ENCODE measurements at places on chromosomes 6 and 20.
A peak's percentile ranks its signal among the peaks of the same experiment; 100 is the strongest.

GRCh38 chr6:330948-331347 is 38.7 kb downstream of the DUSP22 start:
- no peak for DNase-seq

DNA sequence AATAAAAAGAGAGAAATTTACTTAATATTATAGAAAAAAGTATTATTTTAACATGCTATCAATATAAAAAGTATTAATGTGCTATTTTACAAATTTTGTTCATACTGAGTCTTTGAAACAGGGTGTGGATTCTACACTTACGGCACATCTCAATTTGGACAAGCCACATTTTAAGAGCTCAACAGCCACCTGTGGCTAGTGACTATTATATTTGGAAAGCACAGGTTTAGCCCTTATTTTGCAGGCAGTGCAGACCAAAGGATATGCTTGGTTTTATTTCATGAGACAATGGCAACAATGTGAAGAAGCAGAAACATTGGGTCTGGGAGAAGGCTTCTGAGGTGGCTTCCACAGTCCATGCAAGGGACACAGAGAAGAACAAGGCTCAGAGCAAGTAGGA is 74.6 kb downstream of the BACH2 start:
- no peak for DNase-seq

DNA sequence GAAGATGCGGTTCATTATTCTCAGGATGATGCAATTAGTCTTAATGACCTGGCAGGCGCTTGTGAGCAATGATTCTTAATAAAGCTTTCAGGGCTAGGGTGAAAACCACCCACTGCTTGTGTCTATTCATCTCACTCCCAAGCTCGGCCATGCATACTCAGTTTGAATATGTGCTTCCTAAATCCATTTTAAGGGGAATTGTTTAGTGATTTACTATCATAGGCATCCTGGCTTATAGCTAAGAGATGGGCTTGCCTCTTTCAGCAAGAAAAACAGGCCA is 141.1 kb upstream of the SLC24A3 start:
- no peak for DNase-seq

- DNase-seq: peak; percentile 43
Observed at GRCh38 chr20:5569021-5569420, 181.2 kb upstream of the SHLD1 start.

DNA sequence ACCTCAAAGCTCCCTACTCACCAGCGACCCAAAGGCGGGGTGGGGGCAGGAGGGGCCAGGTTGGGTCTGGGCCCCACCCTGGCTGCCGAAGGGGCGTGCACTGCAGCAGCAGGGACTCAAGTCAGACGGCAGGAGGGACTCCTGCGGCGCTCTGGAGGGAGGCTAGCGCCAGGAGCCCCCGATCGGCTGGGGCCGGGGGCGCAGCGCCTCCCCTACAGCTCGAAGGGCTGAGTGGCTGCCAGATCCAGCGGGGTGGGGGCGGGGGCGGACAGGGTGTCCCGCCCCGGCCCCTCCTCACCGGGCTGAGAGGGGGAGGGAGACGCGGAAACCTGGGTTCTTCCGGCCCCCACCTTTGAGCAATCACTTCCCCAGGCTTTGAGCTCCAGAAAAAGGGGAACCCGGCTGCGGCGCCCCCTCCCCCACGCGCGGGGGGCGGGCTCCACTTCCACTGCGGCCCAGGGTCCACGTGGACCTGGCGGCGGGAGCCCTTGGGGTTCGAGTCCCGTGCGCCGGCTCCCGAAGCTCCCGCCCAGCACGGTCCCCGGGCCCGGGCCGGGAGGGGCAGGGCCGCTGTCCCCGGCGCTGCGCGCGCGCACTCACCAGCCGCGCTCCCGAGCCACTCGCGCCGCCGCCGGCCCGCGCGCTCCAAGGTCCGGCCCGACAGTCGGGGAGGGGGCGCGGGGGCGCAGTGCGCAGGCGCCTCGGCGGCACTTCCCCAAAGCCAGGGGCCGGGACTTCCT is at the start of gene RGS19:
Gene RGS19 (minus strand): TSS at position 246 of the 740 bp plus-strand sequence. CDS start 2,632 bp downstream, outside the sequence.
- DNase-seq: peak; percentile 75

GRCh38 chr6:34888514-34888856 is 570 bp upstream of the ANKS1A start:
- DNase-seq: no peak

GRCh38 chr6:2773449-2773848 is 8.3 kb downstream of the WRNIP1 start:
- no peak for DNase-seq

DNA sequence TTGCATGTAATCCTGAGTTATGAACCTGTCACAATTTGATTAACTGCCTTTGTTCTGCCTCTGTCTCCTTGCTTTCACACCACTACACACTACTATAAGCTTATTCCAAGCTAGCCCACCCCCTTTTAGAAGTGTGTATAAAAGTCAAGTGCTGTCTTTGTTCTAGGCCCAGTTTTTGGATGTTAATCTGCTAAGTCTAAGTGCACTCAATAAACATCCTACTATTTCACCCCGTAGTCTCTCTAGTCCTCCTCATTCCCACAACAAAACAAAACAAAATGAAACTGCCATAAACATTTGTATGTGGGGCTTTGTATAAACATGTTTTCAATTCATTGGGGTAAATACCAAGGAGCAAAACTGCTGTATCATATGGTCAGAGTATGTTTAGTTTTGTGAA is 16.1 kb upstream of the SPACA1 start:
- no peak for DNase-seq

DNA sequence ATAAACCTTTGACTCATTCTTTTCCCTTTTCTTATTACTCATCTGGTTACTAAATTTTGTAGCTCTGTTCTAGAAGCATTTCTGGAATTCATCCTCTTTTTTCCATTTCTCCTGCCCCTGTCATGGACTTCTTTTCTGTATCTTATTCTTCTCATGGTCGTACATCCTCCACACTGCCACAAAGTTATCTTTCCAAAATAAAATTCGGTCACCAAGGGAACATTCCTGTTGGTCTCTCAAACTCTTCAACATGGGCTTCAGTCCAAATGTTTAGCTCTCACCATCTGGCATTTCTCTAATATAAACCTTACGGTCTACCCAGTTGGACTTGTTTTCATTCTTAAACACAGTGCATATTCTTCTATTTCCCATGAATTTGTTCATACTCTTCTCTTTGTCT is 428.8 kb upstream of the ID4 start:
- DNase-seq: no peak

GRCh38 chr6:125766641-125767040 is 17.2 kb downstream of the HEY2 start:
- no peak for DNase-seq

- no peak for DNase-seq
Observed at GRCh38 chr20:46987001-46987400, 92.4 kb downstream of the EYA2 start.

Measured in stimulated activated CD8-positive, alpha-beta memory T cell treated with anti-CD3 and anti-CD28 coated beads, Interleukin-4, amount 100 ng/mL, for 48 hours (primary cell).